Upper lobe of right lung (tissue), 1 donor: ENCODE measurements at places on chromosomes 7 and 10. TPM values are rescaled to one million over a fixed set of nuclear protein-coding genes. Genes with fewer than 3 reads are reported as not detected.

PFKP gene
- 29.3 TPM for total RNA-seq

FAM180A gene
- total RNA-seq: 6.8 TPM

TMEM72 gene
- total RNA-seq: not detected

GDF2 gene
- total RNA-seq: not detected

BAMBI gene
- total RNA-seq: 12.9 TPM

PTPRN2 gene
- total RNA-seq: 4.9 TPM

SORCS1 gene
- 0.23 TPM for total RNA-seq

KCNH2 gene
- 3.6 TPM for total RNA-seq

ITPRID1 gene
- not detected for total RNA-seq

PON1 gene
- 0.49 TPM for total RNA-seq

ZNF425 gene
- 1.4 TPM for total RNA-seq

PLAC9 gene
- total RNA-seq: 24.1 TPM
